ENCODE measurements at places on chromosomes 1 and 21.

- no peak for DNase-seq
Observed at GRCh38 chr1:118250232-118250631, 65.2 kb upstream of the SPAG17 start.

DNA sequence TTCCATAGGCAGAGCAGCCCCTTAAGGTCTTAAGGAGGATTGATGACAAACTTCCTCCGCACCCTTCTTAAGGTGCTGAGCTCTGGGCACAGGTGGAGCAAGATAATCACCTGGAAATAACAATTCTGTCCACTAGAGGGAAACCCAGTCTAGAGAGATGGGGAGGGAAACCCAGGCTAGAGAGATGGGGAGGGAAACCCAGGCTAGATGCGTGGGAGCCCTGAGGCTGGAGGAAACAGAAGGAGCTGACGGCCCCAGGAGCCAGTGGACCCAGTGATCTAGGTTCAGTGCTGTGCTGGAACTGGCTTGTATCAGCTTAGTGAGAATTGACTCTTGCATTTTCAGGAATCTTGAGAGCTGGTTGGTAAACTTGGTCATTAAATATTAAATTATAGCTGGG lies 17.8 kb upstream of the MYCL start:
- peak; percentile 61 for DNase-seq

DNA sequence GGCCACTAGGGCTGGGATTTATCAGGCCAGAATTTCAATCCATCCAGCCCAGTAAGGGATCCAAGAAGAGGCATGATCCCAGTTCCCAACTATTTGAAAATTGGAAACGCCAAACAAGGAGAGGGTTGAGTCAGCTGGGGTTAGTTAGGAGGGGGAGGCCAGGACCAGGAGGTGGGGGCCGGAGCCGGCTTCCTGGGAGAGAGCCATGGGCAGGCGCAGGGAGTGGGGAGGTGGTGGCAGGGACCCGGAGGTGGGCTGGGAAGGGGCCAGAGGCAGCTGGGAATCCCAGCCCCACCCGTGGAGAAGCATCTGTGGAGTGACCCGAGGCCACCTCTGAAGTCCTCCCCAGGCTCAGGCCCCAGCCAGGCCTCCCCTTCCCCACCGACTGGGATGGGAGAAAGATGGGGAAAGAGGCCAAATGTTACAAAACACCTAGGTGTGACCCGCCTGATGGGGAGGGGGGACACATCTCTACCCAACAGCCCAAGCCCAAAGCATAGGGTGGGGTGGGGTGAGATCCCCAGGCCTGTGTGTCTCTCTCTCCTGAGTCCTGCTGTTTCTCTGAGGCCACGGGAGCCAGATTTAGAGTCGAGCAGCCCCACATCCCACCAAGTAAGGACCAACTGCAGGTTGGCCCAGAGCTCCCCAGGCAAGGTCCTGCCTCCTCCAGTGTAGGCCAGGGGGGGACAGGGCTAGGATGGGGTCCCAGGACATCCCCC lies 10.1 kb downstream of the HSPG2 start:
- DNase-seq: no peak

- DNase-seq: no peak
Observed at GRCh38 chr1:199081739-199082138, 442.9 kb downstream of the PTPRC start.

DNA sequence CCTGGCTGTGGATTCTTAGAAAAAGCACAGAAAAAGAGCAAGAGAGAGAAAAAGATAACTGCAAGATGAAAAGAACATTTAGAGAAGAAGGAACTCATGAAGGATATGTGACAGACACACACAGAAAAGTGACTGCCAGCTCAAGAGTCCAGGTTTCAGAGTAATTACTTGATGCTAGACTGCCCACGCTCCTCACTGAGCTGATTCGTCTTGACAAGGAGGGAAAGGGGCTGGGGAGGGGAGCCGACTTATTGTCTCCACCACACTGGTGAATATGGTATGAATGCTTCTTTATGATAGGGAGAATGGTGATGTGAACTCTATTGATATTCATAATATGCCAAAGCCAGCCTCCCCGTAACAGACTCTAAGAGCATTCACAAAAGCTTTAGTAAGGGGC lies 140.4 kb downstream of the BRINP2 start:
- no peak for DNase-seq

DNA sequence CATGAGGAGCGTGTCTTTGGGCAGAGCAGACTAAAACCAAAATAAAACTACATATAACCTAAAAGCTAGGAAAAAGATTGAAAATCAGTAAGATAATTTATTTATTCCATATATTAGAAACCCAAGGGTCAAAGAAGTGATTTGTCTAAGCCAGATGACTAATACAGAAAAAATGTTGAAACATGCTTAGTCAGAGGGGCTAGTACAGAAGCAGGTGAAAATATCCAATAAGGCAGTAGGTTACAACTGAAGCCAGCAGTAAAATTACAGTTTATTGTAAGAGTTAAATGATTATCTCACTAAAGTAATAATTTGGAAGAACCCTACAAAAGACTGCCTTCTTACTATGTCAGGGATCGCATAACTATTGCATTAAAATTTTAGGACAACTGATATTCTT lies 1190.9 kb upstream of the PRMT6 start:
- DNase-seq: peak; percentile 62

DNA sequence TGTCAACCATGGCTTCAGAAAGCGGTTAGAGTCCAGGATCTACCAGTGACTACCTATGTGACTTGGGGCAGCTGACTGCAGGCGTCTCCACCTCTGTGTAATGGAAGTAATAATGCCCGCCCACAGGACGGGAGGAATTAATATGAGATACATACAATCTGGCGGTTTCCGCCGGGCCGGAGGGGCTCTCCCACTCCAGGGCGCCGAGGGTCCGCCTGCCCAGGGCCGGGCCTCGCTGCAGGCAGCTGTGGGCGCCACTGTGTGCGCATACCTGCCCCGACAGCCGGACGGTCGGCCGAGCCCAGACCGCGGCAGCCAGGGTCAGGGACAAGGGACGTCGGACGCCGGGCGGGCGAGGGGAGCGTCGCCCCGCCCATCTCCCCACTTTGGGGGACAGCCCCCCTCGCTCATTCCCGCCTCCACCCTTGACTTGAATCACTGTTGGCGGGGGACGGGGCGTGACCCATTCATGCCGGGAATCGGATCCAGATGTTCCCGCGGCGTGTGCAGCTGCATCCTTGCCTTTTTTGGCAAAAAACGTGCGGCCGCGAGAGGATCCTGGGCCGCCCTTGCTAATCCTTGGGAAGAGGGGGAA lies 6.0 kb upstream of the SF3A3 start:
- no peak for DNase-seq

DNA sequence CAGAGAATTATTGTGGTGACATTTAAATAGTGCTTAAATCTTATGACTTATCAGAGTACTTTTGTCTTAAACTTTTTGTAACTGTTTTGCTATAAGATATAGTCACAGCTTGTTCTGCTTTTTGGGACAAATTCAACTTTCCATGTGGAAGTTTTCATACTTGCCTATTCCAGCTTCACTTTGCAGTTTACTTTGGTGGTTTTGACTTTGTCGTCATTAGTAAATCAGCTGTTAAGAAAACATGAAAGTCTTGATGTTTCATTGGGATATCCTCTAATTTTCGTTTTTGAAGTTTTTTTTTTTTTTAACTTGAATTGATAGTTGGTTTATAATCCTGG lies 31.3 kb downstream of the SDCCAG8 start:
- DNase-seq: no peak

- no peak for DNase-seq
Observed at GRCh38 chr1:197130677-197131304, 15.7 kb downstream of the ASPM start.

- DNase-seq: no peak
Observed at GRCh38 chr21:33481314-33481943, 1.7 kb upstream of the TMEM50B start.

DNA sequence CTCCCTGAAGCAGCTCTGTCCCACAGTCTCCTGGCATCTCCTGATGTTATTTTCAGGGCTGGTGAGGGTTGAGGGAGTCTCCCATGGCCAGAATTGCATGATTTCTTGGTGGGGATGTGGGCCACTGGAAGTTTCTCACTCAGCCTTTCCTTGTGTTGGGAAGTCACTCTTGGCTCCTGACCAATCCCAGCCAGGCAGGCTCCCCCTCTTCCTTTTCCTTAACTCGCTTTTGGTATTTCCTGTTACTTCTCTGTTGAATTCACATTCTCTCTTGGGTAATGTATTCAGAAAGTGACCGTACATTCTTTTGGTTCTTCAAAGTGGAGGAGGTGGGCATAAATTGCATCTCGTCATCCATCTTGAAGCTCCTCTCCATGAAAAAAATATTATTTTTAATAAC lies 135.7 kb downstream of the PCBP3 start:
- DNase-seq: no peak

- no peak for DNase-seq
Observed at GRCh38 chr1:203648276-203648675, 21.6 kb downstream of the ATP2B4 start.

GRCh38 chr1:189977184-189977583 lies 500.5 kb downstream of the BRINP3 start:
- no peak for DNase-seq

GRCh38 chr1:79460773-79461436 lies 454.4 kb upstream of the ADGRL4 start:
- DNase-seq: no peak

DNA sequence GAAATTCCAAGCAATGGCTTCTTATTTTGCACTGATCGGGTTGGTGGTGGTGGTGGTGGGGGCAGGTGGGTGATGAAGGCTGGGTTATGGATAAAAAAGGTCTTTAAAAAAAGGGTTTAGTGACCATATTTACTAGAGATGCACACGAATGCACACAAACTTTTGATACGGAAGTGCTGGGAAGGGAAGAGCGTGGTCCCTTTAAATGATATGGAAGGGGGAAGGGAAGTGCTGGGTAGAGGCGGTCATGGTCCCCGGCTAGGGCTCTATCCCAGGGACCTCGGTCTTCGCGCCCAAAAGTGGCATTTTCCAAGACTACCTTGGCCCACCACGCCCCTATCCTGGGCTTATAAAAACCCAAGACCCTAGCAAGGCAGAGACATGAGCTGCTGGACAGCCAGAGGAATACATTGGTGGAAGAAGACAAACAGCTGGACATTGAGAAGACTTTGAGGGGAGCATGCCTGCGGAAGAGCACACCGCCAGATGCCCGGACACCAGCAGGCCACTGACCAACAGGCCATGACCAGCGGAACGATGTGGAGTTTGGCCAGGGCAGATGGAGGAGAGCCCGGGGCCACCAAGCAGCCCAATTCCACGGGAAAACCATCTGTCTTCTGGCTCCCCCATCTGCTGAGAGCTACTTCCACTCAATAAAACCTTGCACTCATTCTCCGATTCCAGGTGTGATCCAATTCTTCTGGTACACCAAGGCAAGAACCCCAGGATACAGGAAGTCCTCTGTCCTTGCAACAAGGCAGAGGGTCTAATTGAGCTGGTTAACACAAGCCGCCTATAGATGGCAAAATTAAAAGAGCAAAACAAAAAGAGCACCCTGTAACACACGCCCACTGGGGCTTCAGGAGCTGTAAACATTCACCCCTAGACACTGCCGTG lies 1720.2 kb downstream of the MRPL39 start:
- DNase-seq: no peak

DNA sequence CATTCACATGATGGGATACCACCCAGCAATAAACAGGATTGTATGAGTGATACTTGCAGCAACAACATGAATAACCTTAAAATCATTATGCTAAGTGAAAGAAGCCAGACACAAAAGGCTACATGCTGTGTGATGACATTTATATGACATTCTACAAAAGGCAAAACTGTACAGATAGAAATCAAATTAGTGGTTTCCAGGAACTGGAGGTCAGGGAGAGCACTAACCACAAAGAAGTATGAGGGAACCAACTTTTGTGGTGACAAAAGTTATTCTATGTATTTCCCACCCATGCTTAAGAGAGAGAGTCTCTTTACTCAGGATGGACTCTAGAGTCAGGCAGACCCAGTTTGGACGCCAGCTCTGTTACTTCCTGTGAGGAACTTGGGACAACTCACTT lies 364.5 kb upstream of the DAB1 start:
- DNase-seq: no peak

- peak; percentile 93 for DNase-seq
Observed at GRCh38 chr21:26116456-26117011, 54.0 kb downstream of the APP start.

DNA sequence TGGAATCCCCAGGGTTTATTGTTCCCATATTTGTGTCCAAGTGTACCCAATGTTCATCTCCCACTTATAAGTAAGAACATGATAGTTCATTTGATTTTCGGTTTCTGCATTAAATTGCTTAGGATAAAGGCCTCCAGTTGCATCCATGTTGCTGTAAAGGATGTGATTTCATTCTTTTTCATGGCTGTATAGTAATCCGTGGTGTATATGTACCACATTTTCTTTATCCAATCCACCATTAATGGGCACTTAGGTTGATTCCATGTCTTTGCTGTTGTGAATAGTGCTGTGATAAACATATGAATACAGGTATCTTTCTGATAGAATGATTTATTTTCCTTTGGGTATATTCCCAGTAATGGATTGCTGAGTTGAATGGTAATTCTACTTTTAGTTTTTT lies 20.0 kb upstream of the BATF3 start:
- DNase-seq: no peak

DNA sequence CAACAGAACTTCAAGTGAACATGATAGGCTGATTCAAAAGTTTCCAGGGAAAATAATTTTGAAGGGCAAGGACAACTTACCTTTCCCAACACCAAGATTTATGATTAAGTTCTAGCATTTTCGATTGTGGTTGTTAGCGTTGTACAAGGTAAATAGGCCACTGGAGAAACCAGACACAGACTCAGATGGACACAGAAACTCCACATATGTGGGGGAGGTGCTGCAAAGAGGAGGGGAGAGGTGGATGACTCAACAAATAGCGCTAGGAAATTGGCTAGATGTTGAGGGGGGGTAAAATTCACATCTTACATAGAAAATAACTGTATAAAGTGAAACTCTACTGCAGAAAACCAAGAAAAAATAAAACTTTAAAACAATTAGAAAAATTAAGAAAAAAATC lies 564.4 kb downstream of the MATN1 start:
- DNase-seq: no peak

GRCh38 chr1:23428136-23428905 lies 3.8 kb upstream of the TCEA3 start:
- no peak for DNase-seq

- peak; percentile 72 for DNase-seq
Observed at GRCh38 chr1:16187748-16188401, 24.6 kb downstream of the ARHGEF19 start.

- DNase-seq: no peak
Observed at GRCh38 chr21:21481239-21481638, 483.0 kb downstream of the NCAM2 start.

- DNase-seq: no peak
Observed at GRCh38 chr1:200654660-200655059, 15.0 kb downstream of the DDX59 start.

- no peak for DNase-seq
Observed at GRCh38 chr1:234841281-234841680, 231.3 kb upstream of the IRF2BP2 start.

GRCh38 chr1:221069986-221070385 lies 190.7 kb downstream of the HLX start:
- DNase-seq: no peak

GRCh38 chr21:34369741-34370140 lies 5.6 kb upstream of the SMIM11 start:
- DNase-seq: no peak

DNA sequence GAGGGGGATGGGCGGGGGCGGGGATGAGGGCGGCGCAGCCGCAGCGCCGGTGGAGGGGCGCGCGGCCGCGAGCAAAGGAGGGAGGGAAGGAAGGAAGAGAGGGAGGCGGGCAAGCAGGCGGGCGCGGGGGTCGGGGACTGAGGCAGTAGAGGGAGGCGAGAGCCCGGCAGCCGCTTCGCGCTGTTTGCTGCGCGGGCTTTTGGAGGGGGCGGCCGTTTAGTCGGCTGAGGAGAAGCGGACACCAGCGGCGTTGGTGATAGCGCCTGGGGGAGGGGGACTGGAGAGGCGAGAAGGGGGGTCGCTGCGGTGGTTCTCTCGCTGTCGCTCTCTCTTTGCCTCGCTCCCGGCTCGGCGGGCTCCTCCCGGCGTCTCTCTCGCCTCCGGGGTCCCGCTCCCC lies at the start of gene HS2ST1:
Gene HS2ST1, plus strand, starts transcription at position 35 of the 397 bp plus-strand sequence.
- no peak for DNase-seq

Measured in PC-9 (cell line).